ENCODE measurements at places on chromosomes 7 and 10. TPM values are rescaled to one million over a fixed set of nuclear protein-coding genes. Genes with fewer than 3 reads are reported as not detected.
A peak's percentile ranks its signal among the peaks of the same experiment; 100 is the strongest.

GRCh38 chr7:130875-131780 lies 61.2 kb upstream of the FAM20C start:
- DNase-seq = no peak

GRCh38 chr10:121690152-121690848 lies 92.1 kb upstream of the FGFR2 start:
- DNase-seq = no peak

DNA sequence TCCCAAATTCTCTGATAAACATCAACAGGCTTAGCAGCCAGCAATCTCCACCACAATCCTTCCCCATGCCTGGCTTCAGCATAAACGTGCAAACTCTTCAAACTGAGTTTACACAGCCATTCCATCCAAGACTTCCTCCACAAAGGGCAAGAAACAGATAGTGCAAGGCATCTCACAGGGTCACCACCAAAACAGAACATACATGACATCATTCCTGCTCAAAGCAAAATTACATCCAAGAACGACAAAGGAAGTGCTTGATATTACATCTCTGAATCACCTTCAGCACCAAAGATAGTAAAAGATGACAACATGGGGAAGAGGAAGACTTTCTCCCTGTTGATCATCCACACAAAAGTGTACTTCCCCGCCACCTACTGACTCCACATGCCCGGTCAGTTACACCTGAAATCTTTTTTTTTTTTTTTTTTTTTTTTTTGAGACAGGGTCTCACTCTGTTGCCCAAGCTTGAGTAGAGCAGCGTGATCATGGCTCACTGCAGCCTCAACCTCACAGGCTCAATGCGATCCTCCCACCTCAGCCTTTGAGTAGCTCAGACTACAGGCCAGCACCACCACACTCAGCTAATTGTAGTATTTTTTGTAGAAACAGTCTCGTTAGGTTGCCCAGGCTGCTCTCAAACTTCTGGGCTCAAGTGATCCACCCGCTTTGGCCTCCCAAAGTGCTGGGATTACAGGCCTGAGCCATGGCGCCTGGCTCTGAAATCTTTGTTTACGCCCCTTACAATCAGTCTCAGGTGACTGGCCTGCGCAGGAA lies 127.5 kb downstream of the PARD3 start:
- DNase-seq = peak; percentile 44

DNA sequence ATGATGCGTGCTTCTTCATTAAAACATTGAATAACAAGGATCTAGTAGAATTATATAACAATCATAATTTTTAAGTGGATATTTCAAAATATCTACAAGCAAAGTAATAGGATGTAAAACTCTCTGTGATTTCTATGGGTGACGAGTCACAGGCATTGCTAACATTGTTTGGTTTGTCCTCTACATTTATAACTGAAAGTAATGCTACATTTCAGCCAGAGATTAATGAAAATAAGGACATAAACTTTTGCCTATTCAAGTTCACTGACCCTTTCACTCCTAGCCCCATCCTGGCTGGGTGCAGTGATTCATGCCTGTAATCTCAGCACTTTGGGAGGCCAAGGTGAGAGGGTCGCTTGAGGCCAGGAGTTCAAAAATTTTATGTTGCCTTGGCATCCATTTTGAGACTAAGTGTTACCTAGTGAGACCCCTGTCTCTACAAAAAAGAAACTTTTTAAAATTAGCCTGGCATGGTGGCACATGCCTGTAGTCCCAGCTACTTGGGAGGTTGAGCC lies 38.4 kb upstream of the HSPA12A start:
- DNase-seq = no peak

Gene ZNF783
- 6.9 TPM for total RNA-seq

Gene C10orf143
- total RNA-seq = not detected

Gene CALCR
- total RNA-seq = not detected

All from HT1080 (cell line).